ENCODE measurements at places on chromosomes 5 and 9.

DNA sequence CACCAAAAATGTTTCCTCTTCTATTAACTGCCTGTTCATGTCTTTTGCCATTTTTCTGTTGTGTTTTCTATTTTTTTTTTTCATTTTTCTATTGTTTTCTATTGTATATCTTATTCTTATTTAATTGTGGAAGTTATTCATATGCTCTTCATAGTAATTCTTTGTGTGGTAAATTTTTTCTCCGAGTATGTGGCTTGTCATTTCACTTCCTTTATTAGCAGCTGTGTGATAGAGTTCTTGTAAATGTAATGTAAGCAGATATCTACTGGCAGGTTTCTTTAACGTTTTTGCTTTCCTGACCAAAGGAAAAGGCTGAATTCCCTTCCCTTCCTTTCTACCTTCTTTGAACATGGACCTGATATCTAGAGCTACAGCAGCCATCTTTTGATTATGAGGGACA is 5.8 kb upstream of the PLPP1 start:
- DNase-seq: no peak

- DNase-seq: no peak
Observed at GRCh38 chr5:42516282-42517042, 93.2 kb downstream of the GHR start.

- DNase-seq: no peak
Observed at GRCh38 chr5:175878544-175879438, 7.4 kb downstream of the CPLX2 start.

- DNase-seq: no peak
Observed at GRCh38 chr5:134965271-134965825, 2.4 kb upstream of the CATSPER3 start.

GRCh38 chr9:116453785-116454184 is 233.3 kb upstream of the TRIM32 start:
- no peak for DNase-seq

All from bone marrow (tissue), 2 donors.